BE2C (cell line): ENCODE measurements at places on chromosomes 5 and 9.
A peak's percentile ranks its signal among the peaks of the same experiment; 100 is the strongest.

DNA sequence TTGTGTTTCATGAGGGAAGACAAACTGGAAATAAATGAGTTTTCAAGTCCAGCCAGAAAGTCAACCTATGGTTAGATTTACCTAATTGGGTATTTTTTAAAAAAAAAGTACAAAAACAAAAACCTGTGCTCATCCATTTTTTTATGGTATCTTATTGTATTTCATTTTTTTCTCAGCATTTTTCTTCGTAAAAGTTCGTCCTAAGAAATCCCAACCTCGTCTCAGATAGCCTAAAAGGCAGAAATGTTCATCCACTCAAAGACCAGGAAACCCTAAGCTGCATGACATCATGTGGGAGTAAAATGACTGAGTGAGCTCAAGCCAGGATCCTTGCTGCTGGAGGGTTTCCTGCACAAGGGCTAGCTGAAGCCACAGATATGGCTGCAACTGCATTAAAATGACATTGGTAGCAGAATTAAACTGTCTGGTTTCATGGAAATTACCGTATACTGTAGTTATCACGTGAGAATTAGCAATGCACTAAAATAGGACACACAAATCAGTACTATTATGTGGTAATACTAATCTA, 70.4 kb downstream of the NFIB start:
- DNase-seq = no peak

GRCh38 chr5:65809817-65810531, 88.0 kb downstream of the NLN start:
- DNase-seq = peak; percentile 25

DNA sequence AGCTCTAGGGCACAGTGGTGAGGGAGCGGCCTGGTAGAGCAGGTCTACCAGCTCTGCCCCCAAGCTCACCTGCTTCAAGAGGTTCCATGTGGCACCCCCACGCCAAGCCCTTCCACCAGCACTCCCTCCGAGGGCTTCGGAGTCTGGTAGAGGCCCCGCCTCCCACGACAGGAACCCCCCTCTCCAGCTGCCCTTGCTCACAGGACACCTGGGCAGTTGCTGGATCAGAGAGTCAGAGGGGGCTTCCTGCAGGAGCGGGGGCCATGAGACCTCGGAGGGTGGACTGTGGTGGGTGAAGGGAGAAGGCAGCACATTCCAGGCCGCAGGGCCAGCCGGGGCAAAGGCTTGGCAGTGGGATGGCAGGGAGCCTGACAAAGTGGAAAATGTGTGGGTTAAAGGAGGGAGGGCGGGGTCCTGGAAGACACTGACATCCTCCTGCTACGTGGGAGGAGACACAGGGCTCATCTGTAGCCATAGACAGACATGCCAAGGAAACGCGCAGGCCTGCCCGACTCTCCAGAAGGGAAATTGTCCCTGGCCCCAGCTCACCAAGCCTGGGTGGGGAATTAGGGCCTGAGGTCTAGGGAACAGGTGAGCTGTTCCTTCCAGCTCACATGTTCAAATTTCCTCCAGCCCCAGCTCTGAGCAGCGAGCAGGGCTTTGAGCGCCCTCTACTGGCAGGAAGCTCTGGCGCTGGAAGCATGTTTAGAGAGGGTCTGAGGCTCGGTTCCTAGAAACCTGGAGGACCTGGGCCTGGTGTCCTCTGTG, 74.2 kb downstream of the NTNG2 start:
- peak; percentile 86 for DNase-seq

DNA sequence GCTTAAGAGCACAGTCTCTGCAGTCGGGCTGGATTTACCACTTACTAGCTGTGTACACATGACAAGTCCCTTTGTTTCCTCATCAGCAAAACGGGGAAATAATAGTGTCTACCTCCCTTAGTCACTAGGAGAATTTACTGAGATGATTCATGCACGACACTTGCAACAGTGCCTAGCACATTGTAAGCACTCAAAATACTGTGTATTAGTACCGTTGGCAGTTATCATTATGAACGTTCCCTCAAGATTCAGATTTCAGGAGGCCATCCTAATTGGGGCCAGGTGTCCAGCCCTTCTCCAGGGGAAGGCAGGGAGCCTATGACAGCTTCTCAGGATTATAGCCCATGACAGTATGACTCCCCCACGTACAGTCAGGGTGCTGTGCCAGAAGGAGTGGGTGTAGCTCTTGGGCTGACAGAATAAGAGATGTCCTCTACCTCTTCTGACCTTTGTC, 164.3 kb downstream of the DOCK2 start:
- DNase-seq = no peak

GRCh38 chr5:96664669-96665068, 2.5 kb downstream of the CAST start:
- DNase-seq = no peak

- peak; percentile 45 for DNase-seq
These were observed 75.5 kb downstream of the MAPKAP1 start for GRCh38 chr9:125631391-125632085.

DNA sequence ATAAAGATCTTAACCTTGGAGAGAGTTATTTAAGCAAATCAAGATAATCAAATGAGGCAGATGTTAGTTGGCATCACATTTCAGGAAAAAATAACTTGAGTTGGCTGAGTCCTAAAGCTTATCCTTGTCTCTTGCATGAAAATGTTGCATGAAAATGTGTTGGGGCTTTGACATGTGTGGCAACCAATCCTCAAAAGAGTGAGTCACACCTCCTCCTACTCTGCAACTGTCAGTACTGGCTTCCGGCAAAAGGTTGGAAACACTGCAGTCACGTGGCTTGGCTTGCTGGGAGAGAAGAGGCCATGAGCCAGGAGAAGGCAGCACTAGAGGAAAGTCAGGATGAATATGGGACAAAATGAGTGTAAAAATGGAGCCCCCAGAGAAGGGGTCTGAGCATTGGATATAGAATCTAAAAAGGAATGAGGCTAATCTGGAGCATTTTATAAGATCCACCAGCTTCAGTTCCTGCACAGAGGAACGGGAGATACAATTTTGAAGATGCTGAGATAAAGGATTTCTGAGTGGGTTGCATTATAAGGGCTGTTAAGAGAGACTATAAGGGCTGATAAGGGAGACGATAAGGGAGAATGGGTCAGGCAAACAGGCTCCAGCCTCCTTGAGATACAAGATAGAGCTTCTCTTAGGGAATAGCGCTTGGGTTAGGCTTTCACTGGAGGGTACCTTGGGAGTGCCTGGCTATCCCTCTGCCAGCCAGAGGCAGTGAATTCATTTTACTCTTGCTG, 43.1 kb downstream of the SPATA31D1 start:
- peak; percentile 53 for DNase-seq

GRCh38 chr5:151158287-151158661, 695 bp upstream of the ANXA6 start:
- no peak for DNase-seq

- DNase-seq = no peak
These were observed 9.3 kb downstream of the OR1N2 start for GRCh38 chr9:122562134-122562760.

- no peak for DNase-seq
These were observed 57.1 kb downstream of the EDIL3 start for GRCh38 chr5:84327591-84327990.

DNA sequence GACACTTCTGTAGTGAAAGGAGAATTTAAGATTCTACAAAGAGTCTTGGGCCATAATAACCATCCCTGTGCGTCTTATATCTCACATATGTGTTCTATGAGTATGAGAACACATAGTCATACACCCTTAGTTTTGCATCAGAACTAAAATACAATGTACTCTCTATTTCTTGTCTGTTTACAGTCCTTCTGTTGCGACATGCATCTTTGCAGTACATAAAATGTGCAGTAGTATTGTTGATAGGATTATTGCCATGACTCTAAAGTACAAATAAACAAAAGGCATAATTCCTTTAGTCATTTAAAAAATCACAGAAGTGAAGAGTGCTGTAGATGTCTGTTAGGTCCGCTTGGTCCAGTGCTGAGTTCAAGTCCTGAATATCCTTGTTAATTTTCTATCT, 201.9 kb downstream of the NR3C1 start:
- no peak for DNase-seq

GRCh38 chr5:172659909-172660628, 19.0 kb downstream of the NEURL1B start:
- DNase-seq = peak; percentile 91

DNA sequence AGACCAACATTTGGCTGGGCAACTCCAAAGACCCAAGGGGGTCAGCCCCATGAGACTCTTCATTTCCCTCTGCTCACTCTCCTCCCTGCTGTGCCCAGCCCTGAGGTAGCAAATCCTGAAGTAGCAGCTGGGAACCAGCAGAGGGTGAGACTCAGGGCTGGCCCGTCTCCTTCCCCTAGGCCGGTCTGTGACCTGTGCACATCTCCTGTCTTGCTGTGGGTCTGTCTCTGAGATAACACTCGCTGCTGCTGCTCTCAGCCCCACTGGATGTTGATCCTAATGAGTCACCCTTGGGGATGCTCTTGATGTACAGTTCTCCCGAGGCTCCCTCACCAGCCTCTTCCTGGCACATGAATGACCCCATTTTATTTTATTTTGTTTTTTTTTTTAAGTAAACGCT, 7.3 kb upstream of the OR2V1 start:
- DNase-seq = no peak

DNA sequence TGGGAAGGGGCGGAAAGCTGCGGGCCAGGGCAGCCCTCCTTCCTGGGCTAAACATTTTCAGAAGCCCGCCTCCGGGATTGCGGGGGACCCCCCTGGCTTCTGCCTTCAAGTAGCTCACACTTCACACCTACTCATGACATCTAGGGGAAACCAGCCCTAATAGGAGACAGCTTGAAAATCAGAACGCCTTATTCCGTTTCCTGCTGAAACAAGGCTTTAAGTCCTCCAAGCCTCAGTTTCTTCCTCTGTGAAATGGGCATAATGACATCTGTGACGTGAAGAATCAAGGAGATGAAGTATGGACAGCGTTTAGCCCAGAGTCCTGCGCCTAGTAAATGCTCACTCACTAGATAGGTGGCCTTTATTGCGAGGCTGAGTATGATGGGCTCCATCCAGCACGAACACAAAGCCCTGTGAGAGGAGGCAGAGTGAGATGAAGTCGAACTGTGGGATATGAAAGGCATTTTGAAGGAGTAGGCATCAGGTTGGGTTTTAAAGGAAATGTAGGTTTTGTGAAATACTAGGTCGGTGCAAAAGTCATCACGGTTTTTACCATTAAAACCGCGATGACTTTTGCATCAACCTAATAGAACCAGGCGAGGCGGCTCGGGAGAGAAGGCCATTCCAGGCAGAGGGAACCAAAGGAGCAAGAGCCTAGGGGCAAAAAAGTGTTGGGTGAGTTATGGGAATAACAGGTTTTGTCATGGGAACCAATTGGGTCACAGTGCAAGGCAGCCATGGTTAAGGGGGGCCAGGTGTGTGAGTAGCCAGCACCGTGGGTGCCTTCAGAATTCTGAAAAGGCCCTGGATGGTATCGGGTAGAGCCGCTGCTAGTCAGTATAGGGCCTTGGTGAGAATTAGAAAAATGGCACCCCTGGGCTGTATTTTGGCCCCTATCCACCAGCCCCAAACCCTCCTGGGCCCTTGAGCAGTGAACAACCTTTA, 1.0 kb upstream of the TSC1 start:
- no peak for DNase-seq

GRCh38 chr9:131657037-131657377, 82.9 kb downstream of the RAPGEF1 start:
- no peak for DNase-seq

DNA sequence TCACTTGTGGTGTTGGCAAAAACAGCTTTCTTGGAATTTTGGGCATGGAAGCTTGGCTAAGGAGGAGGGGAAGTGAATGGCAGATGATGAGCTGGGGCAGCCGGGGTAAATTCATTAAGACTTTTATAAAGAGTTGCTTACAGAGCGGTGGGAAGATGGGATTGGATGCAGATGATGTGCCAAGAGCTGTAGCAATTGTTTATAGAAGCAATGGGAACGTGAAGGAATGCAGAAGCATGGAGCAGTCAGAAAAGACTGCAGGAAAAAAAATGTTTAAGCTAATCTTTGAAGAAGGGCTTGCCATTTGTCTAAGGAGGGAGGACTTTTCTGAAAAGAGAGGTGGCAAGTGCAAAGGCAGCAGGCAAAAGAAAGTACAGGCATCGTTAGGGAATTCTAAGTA, 86.6 kb upstream of the SHISAL2B start:
- DNase-seq = no peak

- DNase-seq = peak; percentile 41
These were observed 2.8 kb upstream of the PLK2 start for GRCh38 chr5:58462623-58463230.

- DNase-seq = no peak
These were observed 329.8 kb upstream of the PDE4D start for GRCh38 chr5:60223342-60223741.

DNA sequence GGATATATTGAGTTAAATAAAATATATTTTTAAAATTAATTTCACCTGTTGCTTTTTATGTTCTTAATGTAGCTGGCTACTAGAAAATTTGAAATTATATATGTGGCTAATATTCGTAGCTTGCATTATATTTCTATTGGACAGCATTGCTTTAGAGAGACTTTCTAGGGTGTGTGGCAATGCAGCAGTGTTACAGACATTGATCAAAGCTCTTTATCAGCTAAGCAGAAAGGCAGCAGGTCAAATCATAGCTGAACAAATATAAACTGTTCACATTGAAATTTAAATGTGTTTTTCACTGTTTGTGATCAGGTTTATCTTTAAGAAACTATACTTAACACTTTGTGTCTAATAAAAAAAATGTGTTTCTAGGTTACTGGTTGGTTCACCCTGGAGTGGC, 52.6 kb downstream of the ITGA2 start:
- DNase-seq = no peak

GRCh38 chr5:91635950-91636734, 253.0 kb upstream of the ARRDC3 start:
- DNase-seq = peak; percentile 6

GRCh38 chr5:124736082-124736804, 10.2 kb downstream of the ZNF608 start:
- DNase-seq = no peak

GRCh38 chr9:114205171-114206015, 50.1 kb downstream of the COL27A1 start:
- DNase-seq = no peak
